ENCODE measurements at places on chromosomes 5 and 9.

DNA sequence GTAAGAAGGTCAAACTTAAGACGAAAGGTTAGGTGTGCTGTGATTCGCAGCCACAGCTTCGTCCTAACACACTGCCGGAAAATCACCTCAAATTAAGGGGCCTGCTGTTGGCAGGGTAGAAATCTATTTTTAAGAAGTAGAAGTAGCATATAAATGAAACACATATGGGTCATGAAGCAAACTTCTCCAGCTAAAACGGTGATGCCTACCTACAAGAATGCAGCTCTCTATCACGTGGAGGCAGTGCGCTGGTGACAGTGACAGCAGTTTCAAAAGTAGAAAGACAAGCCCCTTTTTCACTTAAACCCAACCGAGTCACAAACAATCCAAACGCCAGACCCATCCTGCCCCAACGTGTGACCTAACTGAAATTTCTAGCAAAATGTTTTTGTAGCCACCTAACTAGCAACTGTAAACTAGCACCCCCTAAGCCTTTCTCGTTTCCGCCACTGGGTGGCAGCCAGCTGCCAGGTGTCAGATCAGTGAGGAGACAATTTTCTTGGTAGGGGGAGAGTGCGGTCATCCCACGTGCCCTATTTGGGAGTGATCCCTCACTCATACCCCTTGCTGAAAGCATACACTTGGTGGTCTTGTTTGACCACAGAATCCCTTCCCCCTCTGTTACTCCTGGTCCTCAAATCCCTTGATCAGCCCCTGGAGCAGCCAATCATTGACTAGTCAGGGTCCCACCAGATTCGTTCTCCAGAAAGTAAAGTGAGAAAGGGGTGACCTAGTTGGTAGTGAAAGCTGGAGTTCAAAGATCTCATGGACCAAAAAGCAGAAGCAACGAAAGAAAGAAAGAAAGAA, 71.8 kb upstream of the MAMDC2 start:
- no peak for DNase-seq

DNA sequence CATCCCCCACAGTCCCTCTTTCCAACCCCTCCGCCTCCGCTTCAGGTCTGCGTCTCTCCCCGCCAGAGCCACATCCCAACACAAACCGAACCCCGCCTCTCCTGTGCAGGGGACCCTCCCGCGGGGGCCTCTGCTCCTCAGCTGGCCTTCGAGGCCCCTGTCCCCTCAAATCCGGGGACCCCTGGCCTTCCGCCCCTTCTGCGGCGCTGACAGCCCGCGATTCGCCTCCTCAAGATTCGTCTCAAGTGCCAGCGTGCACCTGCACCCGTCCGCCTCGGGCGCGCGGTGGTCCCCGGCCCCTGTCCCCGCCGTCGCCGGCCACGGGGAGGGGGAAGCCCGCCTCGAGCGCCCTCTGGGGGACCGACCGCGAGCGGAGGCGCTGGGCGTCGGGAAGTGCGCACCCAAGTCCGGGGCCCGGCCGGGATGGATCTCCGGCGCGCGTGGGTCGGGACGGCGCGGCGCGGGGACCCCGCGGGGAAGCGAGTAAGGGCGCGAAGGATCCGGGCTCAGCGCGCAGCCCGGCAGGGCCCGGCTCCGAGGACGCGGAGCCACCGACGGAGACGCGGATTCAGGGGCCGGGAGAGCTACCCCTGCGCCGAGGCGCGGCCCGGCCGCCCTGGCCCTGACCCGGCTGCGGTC, 623 bp downstream of the FLT4 start:
- DNase-seq, result peak; percentile 82

DNA sequence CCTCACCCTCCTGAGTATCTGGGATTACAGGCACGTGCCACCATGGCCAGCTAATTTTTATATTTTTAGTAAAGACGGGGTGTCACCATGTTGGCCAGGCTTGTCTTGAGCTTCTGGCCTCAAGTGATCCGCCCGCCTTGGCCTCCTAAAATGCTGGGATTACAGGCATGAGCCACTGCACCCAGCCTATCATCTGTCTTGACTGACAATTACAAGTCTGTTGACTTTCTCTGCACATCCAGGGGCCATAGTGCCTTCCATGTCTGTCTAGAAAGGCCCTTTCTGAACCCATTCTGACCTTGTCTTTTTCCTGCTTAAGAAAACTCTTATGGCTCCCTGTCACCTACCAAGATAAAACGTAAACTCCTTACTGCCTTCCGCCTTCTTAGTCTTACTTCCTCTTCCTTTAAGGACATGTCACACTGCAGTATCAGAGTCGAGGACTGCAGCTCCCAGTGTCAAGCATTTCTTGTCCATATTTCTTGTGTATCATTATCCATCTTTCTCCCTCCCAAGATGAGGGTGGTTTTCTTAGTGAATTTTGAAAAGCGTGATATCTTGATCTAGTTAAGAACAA, 49.9 kb upstream of the SHB start:
- no peak for DNase-seq

DNA sequence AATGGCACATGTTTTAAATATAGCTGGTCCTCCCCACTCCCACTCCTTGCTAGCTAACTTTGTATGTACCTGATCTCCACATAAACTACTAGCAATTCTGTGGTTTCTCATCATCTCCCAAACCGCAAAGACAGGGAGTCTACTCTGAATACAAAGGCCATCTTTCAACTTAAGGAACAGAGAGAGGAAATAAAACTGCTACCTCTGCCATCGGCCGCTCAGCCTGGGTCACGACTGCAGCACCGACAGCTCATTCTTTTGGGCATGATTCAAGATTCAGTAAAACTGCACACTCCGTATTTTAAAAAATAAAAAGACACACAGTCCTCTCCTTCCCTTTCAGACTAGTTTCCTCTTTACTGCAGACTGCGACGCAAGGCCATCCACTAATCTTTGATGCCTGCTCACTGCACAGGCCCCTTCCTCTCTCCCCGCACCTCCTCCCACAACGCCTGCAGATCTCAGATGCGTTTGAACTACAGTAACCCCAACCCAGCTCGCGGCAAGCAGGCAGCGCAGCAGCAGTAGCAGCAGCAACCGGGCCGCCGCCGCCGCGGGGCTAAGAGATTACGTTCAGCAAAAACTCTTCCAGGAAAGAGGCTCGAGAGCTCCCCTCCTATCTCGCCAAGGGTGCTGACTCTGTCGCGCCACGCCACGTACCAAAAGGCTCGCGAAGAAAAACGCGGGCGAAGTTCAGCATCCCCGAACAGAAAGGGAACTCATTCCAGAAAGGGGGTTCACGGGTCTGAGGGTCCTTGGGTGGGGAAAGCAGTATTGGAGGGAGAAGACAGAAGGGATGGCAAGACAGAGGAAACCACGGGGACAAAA, 1.5 kb downstream of the RNF145 start:
- DNase-seq, result peak; percentile 91

GRCh38 chr5:148911386-148911785, 85.0 kb downstream of the ADRB2 start:
- no peak for DNase-seq

- DNase-seq, result no peak
These were observed 15.0 kb upstream of the TTC33 start for GRCh38 chr5:40770764-40771163.

DNA sequence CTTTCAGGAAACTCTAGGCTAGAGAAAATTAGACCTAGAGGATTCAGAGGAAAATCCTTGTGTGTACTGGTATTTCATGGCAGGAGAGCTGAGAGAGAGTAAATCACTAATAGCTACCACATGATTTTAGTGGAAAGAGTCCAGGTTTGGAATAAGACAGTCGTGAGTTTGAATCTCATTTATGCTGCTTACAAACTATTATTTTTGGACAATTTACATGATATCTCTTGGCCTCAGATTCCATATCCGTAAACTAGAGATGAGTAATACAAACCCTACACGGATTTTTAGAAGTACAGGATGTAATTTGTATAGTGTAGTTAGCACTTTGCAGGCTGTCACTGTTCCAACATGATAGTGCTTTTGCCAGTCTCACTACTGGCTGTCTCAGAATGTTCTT, 2.7 kb downstream of the IL31RA start:
- DNase-seq, result no peak

DNA sequence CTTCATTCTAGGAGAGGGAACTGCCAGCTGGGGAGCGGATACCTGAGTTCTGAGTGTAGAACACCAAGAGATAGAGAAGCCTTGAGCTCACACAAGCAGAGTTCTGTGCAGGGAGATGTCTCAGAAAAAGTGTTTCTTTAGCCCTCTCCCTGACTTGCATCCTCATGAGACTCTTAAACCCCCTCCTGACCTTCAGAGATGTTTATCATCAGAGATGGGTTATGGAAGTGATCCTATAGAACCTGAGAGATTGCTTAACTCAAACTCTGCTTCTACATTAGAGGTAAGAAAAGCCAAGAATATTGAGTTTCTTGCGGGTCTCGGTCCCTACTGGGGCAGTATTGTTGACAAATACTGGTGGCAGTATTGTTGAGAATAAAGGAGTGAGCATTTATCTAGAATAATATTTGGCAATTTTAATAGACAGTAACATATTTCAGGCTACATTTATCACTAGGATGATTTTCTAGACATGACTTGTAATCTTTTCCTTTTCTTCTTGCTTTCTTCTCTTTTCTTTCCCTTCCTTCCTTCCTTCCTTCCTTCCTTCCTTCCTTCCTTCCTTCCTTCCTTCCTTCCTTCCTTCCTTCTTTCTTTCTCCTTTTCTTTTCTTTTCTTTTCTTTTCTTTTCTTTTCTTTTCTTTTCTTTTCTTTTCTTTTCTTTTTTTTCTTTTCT, at the start of gene IZUMO3:
TSS of gene IZUMO3 (minus strand) at position 51 of the 676 bp plus-strand sequence. CDS start 248 bp downstream, outside the sequence.
- DNase-seq, result no peak

GRCh38 chr5:95446560-95447221, 55.5 kb downstream of the FAM81B start:
- DNase-seq, result no peak

GRCh38 chr9:98709968-98710965, 1.5 kb upstream of the GABBR2 start:
- peak; percentile 33 for DNase-seq

DNA sequence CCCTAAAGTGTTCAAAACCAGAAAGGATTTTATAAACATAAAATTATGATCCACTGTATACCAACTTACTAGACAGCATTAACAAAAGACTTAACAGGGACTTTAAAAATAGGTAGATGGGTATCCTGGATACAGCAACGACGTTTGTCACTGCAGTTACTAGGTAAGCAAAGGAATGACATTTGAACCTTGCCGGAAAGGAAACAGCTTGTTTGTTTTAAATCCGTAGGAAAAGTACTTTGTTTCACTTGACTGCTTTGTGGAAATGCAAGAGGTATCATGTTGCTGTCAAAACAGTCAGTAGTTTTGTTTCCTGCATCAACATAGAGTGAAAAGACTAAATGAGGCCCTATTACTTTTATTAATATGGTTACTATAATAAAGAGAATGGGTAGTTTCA, 122.9 kb downstream of the CDC42SE2 start:
- no peak for DNase-seq

DNA sequence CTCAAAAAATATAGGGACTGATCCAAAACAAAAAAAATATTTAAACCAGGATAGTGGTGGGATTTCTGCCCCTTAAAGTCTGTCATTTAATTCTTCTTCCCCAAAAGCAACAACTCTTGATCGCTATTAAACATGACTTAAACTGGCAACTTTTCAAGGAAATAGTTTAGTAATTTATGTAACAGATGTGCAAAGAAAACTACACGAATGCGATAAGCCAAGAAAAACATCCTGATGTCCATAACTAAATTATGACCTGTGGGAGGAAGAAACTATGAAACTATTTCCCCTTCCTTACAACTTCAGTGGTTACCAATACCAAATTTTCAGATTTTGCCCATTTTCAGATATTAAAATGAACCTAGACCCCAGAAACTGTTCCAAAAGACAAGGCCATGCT, 31.5 kb downstream of the CLINT1 start:
- DNase-seq, result no peak

- DNase-seq, result no peak
These were observed 233.3 kb downstream of the ZNF608 start for GRCh38 chr5:124512952-124513632.

GRCh38 chr5:176389135-176390123, 878 bp downstream of the HIGD2A start:
- DNase-seq, result peak; percentile 98

GRCh38 chr9:133830310-133830709, 92.2 kb upstream of the SARDH start:
- no peak for DNase-seq

GRCh38 chr5:74294231-74294705, 346.3 kb downstream of the ENC1 start:
- no peak for DNase-seq

GRCh38 chr5:180492226-180492903, 1.8 kb upstream of the CNOT6 start:
- peak; percentile 51 for DNase-seq

DNA sequence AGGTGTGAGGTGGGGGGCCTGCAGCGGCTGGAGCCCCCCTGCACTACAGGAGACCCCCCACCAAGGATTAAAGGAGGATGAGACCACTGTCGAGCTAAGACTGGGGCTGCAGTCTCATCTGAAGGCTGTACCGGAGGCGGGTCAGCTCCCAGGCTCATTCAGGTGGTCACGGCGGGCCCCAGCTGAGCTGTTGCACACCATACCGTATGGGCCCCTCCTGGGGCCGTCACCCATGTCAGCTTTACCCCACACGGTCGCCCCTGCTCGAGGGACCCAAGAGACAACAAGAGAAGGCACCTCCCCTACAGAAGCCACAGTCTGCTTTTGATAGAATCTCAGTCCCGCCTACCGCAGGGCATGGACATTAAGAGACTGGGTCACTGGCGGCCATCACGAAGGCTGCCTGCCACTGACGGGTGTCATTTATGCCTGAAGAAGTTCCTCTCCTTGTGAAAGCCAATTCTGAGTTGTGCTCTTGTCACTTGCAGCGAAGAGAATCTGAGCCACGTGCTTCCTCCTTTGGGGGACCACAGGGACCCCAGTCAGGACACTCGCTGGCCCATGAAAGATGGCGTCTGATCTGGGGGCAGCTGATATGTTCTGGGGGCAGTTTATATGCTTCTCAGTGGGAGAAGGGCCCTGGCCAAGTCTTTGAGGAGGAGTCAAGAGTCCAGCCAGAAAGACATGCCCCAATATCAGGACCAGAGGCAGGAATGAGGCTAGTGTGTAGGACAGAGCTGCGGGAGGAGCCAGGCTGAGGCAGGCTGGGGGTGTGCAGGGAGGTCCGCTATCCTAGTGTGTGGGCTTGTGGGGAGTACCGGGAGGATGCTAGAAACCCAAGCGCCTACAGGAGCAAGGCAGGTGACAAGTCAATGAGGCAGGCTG, 102.4 kb downstream of the ZNF354C start:
- peak; percentile 85 for DNase-seq

All from mesenteric fat pad (tissue), 1 donor.